ENCODE measurements at places on chromosomes 2 and 18.
A peak's percentile ranks its signal among the peaks of the same experiment; 100 is the strongest.

- no peak for DNase-seq
These were observed 13.2 kb upstream of the RRM2 start for GRCh38 chr2:10109311-10109710.

DNA sequence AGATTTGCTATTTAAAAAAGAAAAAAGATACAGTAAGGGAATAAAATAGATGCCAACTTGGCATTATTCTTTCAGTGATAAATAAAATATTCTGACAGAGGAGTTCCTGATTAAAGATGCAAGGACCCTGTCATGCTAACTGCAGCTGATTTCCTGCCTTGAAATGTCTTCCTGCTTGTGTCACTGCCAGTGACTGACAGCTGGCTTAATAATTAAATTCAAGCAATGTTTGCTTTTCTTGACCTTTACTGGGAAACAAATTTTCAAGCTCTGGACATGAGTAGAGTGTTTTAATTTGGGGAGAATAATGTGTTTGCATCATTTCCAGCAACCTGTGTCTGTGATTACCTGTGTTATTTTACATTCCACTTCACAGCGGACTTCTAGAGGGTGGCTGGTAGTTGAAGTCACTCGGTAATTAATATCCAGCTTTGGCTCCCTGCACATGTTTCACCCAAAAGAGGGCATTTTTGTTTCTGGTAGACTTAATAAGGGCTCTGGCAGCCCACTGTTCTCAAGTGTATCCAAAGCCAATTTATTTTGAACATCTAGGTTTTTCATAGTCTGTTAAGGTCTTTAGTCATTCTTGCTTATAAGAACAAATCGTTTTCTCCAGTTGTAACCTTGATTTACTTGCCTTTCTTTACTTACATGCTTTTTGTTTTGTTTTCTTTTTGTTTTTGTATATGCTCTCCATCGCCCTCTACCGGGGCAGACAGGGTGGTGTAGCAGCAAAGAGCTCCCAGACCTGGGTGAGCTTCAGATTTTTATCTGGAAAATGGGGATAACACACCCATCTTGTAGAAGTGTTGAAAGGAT lies 48.5 kb upstream of the PROKR1 start:
- DNase-seq: peak; percentile 19

- DNase-seq: no peak
These were observed 23.8 kb downstream of the SERTAD2 start for GRCh38 chr2:64629875-64630274.

GRCh38 chr2:210475706-210476105 lies 853 bp downstream of the LANCL1 start:
- DNase-seq: peak; percentile 1

GRCh38 chr2:6951046-6951445 lies 33.8 kb downstream of the RNF144A start:
- no peak for DNase-seq

DNA sequence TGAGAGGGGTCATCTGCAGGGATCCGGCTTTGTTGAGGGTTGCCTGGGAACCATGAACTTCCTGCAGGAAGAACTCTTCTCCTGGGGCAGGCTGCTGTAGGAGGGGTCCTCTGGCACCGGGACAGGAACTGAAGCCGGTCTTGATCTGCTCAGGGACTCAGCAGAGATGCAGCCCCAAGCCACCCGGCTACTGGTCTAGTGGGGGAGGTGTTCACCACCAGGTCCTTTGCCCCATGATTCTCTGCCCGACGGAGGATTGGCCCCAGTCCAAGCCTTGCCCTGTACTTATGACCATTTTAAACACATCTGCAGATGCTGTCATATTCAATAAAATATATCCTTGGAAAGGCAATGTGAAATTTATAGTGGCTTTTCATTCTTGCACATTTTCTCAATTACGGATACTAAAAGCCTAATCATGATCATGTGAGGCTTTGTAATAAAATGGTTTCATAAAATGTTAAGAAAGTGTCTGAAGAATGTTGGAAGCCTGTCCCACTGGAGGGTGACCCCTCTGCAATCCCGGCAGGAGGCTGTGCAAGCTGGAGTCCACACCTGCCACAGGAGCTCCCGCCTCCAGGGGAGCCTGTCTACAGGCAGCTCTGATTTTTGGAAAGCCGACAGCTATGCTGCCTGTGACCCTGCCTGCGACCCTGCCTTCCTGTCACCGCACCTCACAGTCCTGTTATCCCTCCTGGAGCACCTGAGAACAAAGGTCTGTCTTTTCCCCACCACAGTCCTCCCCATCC lies 98.8 kb upstream of the TAF1B start:
- no peak for DNase-seq

GRCh38 chr2:160415991-160416390 lies 77.6 kb downstream of the RBMS1 start:
- no peak for DNase-seq

DNA sequence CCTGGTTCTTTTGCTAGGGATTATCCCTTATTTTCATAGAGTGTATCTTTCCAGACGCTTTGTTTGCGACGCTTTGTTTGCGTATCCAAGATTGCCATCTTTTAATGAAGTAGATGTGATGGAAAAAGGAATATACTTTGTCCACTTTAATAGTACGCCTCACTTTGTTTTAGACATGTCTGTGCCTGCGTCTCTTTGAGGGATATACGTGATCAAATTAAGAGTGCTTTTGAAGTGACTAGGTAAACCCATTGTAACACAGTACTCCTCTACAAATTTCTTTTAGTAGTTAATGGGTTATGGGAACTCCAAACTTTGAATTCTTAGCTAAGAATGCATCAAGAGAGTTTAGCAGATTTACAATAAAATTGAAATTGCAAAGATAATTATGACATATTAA lies 27.9 kb downstream of the ACSL3 start:
- DNase-seq: no peak

GRCh38 chr2:144694456-144694855 lies 174.5 kb upstream of the ZEB2 start:
- no peak for DNase-seq

- DNase-seq: no peak
These were observed 133.1 kb downstream of the GCA start for GRCh38 chr2:162477011-162477410.

GRCh38 chr2:6820903-6821584 lies 44.7 kb downstream of the CMPK2 start:
- no peak for DNase-seq

DNA sequence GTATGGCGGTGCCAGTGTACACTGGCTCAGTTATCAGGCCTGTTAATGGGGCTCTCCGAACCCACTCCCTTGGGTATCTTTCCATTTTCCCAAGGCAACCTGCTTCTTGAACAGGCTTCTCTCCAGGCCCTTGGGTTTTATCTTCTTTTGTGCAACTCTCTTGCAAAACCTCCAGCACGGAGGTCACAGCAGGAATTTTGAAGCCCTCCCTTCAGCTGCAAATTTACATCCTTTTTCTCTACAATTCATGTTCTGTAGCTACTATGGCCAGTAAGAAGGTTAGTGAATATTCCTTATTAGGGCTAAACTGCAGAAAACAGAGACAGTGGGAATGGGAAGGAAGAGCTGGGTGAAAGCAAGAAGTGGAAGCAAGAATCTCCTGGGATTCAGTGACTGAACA lies 10.4 kb upstream of the NPAS2 start:
- DNase-seq: no peak

- DNase-seq: peak; percentile 60
These were observed 30.8 kb upstream of the PUM2 start for GRCh38 chr2:20381457-20381856.

- DNase-seq: no peak
These were observed 19.7 kb upstream of the SANBR start for GRCh38 chr2:61045999-61046398.

GRCh38 chr18:3388980-3389379 lies 61.0 kb upstream of the TGIF1 start:
- no peak for DNase-seq

DNA sequence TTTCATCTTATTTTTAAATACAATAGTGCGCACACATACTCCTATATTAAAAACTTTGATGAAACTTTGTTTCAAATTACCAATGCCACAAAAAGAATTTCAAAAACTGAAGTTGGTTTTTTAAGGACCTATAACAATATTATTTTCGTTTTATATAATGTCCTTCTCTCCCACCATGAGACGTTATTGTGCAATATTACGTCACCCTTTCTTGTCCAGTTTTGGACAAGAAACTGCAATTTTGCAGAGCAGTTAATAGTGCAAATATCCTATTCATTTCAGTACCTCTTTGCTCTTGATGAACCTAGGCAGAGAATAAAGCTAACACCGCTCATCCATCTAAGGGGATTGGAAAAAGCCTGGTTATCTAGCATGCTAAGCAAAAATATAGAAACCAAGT lies 9.7 kb upstream of the ZNF516 start:
- DNase-seq: no peak

DNA sequence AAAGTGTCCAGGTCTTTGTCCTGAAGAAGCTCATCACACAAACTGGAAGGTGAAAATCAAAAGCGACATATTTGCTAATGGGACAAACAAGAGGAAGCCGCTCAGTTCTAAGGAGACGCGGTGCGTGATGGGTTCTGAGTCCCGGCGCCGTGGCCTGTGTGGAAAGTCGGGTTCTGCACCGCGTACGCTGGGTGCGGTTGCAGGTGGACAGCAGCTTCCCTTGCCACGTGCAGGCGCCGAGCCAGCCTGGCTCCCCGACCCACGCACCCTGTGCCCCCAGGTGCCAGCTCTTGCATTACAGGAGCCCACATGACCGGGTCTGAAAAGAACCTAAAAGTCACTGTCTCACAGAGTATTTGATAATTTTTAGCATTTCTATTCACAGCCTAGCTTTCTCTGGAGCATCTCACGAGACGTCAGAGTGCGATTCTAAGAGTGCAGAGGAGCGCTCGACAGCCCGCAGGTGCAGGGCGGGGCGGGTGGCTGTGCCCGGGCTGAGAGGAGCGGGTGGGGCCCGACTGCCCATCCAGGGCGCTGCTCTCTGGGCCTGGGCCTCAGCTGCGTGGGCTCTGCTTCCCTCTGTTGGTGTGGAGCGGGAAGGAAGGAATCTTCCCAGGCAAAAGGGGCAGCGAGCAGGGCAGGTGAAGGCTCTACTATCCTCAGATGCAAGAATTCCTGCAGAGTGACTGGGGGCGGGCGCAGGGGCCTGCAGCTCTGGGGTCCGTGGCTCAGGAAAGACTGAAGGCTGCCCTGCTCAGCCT lies 39.4 kb downstream of the MYT1L start:
- no peak for DNase-seq

GRCh38 chr2:233565685-233566140 lies 869 bp downstream of the USP40 start:
- no peak for DNase-seq

- no peak for DNase-seq
These were observed 1.3 kb downstream of the PTPRM start for GRCh38 chr18:7568426-7568825.

DNA sequence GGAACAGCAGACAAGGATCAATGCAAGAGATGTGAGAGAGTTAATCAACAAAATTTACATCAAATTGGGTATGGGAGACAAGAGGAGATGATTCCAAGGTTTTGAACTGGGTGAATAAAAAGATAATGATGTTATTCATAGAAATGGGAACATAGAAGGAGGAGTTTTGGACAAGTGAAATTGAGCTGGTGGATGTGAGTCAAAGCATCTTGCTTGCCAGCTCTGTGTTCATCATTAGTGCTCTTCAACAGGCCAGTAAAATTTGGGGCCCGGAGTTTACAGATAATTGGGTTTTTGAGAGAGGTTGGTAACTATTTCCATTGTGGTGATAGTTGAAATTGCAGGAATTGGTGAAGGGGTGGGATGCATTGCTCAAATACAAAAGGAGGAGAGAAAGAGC lies 69.9 kb upstream of the CAVIN2 start:
- DNase-seq: no peak

DNA sequence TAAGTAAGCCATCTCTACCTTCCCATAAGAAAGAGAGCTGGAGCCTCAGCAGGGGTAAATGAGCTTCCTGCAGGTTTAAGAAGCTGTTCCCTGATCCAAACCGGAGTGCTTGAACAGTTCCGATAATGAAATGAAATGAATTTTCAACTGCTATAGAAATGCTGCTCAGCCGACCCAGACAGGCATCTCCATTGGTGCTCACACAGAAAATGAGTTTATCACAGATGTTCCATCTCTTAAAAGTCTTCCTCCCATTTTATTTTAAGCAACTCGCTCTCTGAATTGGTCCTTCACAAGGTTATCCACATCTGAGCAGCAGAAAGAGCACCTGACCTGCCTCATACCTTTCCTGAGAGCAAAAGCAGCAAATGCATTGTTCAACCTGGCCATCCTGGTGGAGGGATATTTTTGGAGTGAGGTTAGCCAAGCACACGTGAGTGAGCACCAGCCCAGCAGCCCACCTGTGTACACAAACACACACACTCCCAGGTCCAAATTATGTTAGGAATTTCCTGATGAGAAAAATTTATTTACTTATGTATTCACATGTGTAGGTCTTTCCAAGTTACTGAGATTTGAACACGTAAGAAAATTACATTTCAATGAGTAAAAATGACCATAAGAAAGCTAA lies 42.2 kb upstream of the CCDC68 start:
- DNase-seq: no peak

GRCh38 chr2:28982381-28982950 lies 1.4 kb downstream of the TOGARAM2 start:
- DNase-seq: no peak

- DNase-seq: no peak
These were observed 50.2 kb upstream of the PLB1 start for GRCh38 chr2:28445448-28446258.

DNA sequence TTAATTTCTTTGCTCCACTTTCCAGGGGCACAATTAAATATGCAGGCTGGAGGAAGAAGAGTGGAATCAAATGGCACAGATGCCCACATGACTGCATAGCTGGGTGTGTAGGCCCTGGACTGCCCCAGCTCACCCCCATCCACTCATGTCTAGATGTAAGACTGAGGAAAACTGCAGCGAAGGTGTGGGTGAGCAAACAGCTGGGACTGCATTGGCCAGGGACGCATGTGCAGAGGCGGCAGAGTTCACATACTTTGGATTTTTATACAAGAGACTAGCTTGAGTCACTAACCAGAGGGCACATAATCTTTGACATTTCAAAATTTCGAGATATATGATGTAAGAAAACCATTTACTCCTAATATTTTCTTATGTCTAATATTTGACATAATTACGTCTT lies 60.1 kb downstream of the SPIRE1 start:
- DNase-seq: no peak

DNA sequence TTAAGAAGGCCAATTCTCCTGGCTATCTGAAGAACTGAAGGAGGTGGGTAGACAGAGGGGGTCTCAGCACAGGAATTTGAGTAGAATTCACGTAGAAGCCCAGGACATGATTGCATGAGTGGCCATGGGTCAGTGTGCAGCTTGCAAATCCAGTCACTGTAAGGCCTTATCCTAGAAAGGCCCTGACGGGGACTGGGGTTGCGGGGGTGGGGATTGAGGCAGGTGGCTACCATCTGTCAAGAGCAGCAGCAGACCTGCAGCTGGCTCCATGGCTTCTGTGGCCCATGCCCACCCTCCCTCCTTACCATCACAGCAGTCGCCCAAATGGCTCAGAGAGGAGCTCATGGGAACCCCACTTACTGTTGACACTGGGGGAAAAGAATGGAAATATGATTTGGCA lies 34.6 kb upstream of the SLC14A1 start:
- no peak for DNase-seq

Data from NCI-H1694 (cell line).